Activated CD4-positive, CD25-positive, alpha-beta regulatory T cell treated with anti-CD3 and anti-CD28 coated beads, Interleukin-2, amount 50 U/mL, for 72 hours (primary cell): ENCODE measurements at places on chromosomes 3 and 15.

DNA sequence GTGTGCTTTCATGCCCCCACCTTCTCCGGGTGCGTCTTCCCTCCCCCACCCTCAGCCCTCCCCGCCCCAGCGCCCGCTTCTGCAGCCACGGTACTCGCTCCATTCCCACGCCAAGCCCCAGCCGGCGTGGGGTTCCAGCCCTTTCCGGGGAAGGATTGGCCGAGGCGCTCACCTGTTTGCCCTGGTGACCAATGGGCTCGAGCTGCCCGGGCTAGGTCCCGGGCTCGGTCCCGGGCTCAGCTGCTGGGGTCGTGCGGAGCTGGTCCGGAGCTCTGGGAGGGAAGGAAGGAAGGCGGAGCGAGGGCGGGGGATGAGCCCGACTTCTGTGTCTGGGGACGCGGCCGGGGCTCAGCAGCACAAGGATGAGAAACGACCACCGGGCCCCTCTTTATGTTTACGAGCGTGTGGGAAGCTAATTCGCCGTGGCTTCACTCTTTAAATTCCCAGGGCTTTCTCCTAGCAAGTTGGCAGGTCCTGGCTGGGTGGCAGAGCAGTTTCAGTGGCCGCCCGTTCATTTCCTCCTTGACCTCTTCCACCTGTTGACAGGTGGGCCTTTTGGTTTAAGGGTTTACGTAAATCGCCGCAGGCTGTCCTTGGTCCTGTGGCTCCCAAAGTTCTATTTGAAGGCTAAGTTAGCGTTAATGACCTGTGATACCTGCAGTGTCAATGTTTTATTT, at the start of gene IGSF10:
TSS of gene IGSF10 (minus strand) at position 288 of the 677 bp plus-strand sequence. CDS start 2,352 bp downstream, outside the sequence.
- no peak for DNase-seq

GRCh38 chr3:49530701-49531100, 23.6 kb upstream of the BSN start:
- DNase-seq, result no peak

DNA sequence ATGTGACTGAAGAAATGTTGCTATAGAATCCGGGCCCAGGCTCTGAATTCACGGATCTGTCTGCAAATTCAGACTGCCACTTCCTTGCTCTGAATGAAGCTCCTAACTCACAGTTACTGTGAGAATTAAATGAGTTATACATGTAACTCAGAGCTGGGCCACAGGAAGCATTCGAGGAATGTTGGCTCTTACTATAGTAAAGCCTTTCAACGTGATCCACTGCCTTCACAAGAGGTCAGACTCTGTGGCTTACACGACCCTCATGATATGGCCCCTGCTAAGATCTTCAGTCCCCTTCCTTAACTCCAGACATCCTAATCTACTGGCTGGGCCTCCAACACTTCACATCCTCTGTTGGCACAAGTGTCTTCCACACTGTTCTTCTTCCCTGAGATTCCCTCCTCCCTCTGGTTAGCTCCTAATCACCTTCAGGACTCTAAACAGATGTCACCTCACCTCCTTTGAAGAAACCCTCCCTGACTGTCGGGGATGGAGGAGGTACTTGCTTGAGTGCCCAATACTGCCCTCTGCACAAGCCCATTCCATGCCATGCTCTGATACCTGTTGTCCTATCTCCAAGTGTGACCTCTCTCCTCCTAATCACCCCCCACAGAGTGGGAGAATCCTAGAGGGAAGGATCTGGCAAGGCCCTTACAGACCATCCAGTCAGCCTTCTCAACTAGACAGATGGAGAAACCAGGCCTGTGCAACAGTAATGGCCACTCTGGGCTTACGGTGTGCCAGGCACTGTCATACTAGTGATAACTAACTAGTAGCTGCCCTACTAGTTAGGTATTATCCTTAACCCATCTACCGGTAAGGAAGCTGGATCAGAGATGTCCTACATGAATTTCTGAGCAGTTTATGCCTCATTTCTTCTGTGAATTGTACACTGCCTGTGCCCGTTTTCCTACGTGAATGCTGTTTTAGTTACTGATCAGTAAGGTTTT, 1.3 kb downstream of the ACTR8 start:
- DNase-seq, result no peak

- DNase-seq, result no peak
Measured at GRCh38 chr3:127220497-127220896, 27.6 kb downstream of the PRR23E start.

DNA sequence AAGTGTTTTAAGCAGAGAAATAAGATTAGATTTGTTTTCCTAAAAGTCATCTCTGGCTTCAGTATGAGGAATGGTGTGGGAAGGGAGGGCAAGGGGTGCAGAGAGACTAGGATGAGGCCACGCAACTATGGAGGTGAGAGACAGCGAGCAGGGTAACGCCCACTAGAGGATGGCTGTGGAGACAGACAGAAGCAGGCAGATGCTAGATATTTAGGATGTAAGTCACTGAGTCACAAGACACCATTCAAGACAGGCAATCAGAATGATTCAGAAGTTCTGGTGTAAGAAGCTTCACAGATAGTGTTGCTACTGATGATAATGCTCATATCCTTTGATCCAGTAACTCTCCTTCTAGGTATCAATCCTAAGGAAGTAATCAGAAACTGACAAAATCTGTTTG, 19.1 kb downstream of the HSPBAP1 start:
- DNase-seq, result no peak

- DNase-seq, result no peak
Measured at GRCh38 chr3:183560607-183561006, 5.1 kb upstream of the KLHL6 start.
